AG08395 (cell line): ENCODE measurements at places on chromosomes 7 and 10.
A peak's percentile ranks its signal among the peaks of the same experiment; 100 is the strongest.

- DNase-seq = no peak
Observed at GRCh38 chr7:144527051-144527471, 123.6 kb upstream of the NOBOX start.

GRCh38 chr10:60428387-60428737 is 38.7 kb upstream of the ANK3 start:
- no peak for DNase-seq

GRCh38 chr10:11015446-11015934 is 2.2 kb upstream of the CELF2 start:
- no peak for DNase-seq

GRCh38 chr7:27998382-27998781 is 182.2 kb downstream of the JAZF1 start:
- no peak for DNase-seq

- no peak for DNase-seq
Observed at GRCh38 chr7:37348982-37349381, 99.7 kb downstream of the ELMO1 start.

- DNase-seq = no peak
Observed at GRCh38 chr10:33681595-33681994, 347.1 kb upstream of the NRP1 start.

GRCh38 chr7:87810726-87811125 is 65.4 kb downstream of the SLC25A40 start:
- no peak for DNase-seq

GRCh38 chr10:57716884-57717283 is 550.8 kb downstream of the IPMK start:
- peak; percentile 13 for DNase-seq

DNA sequence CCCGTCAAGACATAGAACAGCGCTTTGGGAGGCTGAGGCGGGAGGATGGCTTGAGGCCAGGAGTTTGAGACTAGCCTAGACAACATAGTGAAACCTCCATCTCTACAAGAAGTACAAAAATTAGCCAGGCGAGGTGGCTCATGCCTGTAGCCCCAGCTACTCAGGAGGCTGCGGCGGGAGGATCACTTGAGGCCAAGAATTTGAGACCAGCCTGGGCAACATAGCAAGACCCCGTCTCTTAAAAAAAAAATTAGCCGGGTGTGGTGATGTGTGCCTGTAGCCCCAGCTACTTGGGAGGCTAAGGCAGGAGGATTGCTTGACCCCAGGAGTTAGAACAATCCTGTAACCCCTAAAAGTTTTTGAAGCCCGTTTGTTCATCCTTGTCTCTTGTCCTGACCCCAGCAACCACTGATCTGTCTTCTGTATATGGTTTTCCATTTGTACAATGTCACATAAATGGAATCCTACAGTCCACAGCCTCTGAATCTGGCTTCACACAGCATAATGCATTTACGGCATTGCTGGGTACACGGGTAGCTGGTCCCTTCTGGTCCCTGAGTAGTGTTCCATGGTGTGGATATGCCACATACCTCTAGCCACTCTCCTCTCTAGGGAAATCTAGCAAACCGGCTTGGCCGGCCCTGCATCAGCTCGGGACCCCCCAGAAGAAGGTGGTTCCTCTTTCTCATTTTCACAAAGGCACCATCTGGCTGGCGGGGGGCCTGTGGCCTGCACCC is 8.4 kb downstream of the GTF2IRD1 start:
- DNase-seq = no peak

- DNase-seq = peak; percentile 53
Observed at GRCh38 chr7:46032942-46033341, 111.9 kb upstream of the IGFBP3 start.

DNA sequence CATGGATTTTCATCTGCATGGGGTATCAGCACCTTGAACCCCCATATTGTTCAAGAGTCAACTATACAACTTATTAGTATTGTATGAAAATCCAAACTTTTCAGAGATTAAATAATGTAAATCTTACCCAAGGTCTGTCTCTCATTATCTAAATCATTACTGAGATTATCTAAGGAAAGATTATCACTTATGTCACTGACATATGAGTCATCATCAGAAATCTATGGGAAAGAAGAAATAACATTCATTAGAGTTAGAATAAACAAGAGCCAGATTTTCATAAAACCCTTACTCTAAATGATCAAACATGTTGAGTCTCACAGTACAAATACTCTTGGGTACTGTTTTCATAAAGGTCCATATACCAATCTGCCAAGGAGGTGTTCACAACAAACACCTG is 83.3 kb upstream of the GSDME start:
- no peak for DNase-seq

GRCh38 chr10:131832056-131832685 is 68.6 kb upstream of the PPP2R2D start:
- no peak for DNase-seq
